ENCODE measurements at places on chromosomes 2 and 18.
A peak's percentile ranks its signal among the peaks of the same experiment; 100 is the strongest.

DNA sequence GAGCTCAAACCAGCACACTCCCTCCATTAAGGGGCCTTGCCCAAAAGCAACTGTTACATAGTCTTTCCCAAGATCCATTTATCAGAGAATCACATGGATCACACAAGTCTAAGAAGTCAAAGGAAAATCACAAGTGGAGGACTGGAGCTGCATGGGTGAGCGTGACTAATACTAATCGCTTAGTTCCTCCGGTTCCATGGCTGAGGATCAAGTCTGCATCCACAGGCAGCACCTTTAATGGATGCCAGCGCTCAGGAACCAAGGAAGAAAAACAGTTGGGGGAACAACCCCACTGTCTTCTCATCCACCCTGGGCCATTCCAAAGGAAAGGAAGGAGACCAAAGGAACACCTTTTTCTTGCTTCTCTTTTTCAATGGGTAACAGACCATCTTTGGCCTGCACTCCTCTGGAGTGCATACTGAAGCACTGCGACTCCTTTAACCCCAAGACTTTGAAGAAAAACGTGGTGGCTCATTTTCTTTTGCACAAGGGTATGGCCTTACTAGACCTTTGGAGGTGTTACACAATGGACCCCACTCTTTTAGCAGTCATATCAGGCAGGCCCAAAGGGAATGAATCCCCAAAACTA lies 9.2 kb upstream of the WDR33 start:
- DNase-seq = no peak

GRCh38 chr2:40513201-40513600 lies 61.3 kb upstream of the SLC8A1 start:
- DNase-seq = no peak

DNA sequence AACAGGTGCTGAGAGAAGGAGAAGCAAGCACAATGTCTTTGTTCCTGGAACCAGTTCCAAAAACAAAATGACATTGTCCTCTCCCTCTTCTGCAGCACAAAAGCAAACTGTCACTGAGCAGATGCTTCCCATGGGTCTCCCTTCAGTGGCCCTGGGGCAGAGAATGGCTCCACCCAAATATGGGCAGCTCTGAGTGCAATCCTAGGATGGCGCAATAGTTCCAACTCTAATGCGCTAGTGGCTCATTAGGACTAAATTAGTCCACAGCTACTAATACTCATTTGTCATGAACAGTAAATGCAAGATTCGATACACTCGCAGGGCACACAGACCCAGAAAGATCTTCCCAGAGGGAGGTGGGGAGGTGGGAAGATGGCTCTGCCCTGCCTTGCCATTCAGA lies 205.2 kb upstream of the CHAC2 start:
- no peak for DNase-seq

DNA sequence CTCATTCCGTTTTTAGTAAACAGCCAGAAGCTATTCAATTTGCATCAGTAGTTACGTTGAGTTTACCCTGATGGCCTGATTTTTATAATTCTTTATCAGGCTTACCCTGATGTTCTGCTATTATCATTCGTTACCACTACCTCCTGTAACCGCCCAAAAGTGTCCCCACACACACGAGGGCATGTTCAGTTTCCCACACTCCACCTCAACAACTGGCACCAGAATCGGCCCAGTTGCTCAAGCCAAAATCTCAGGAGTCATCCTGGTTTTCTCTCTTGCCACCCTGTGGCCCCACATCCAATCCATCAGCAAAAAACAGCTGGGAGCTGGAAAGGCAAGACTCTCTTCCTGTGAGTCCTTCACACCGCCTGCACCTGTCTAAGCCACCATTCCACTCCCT lies 102.9 kb upstream of the RAB6C start:
- no peak for DNase-seq

- DNase-seq = no peak
Measured at GRCh38 chr2:182818925-182819324, 47.5 kb downstream of the FRZB start.

GRCh38 chr2:19722531-19722971 lies 179.2 kb downstream of the TTC32 start:
- no peak for DNase-seq

DNA sequence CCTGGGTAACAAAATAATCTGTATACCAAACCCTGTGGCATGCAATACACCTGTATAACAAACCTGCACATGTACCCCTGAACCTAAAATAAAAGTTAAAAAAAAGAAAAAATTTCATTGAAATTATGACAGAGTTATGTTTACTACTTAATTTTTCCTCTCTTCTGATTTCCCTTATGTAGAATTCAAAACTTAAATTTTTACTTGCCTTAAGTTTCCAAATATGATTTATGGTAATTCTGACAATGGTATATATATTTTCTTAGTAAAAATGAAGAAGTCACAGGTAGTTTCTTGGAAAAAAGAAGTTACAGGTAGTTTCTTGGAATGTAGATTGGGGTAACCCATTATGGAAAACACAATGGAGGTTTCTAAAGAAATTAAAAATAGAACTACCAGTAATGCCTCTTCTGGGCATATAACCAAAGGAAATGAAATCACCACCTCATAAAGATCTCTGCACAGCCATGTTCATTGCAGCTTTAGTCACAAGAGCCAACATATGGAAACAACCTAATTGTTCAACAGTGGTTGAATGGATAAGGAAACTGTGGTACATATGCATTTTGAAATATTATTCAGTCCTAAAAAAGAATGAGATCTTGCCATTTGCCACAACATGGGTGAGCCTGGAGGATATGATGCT lies 164.9 kb downstream of the BABAM2 start:
- DNase-seq = no peak

DNA sequence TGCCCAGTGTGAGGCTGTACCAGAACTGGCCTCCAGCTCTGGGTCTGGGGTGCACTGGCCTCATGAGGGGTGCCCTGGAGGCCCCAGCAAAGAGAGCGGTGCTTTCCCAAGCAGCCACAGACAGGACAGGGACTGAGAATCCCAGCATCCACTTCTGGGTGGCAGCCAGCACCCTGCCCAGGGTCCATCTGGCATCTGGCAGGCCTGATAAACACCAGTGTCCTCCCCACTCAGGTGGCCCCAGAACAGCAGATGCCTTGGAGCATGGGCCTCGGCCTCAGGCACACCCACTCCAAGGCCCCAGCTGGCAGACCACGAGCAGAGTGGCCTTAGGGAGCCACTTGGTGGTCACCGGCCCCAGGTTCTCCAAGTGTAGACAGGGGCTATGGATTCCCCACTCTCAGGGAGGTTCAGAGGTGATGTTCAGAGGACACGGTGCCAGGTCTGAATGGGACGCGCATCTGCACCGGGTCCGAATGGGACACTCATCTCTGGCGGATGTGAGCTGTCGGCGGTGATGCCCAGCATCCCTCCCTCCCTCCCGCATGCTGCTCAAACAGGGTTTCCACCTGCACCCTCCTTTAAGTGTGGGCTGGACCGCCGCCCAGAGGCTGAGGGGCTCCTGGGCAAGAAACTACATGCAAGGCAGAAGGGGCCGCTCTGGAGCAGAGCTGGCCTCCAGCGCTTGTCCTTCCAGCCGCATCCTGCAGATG lies 82.2 kb upstream of the GPC1 start:
- DNase-seq = no peak

- DNase-seq = no peak
Measured at GRCh38 chr2:122955776-122956175, 1069.3 kb upstream of the CNTNAP5 start.

- DNase-seq = no peak
Measured at GRCh38 chr2:6750411-6751158, 115.1 kb downstream of the CMPK2 start.

GRCh38 chr2:130766037-130766436 lies 10.7 kb downstream of the AMER3 start:
- no peak for DNase-seq

GRCh38 chr2:26740890-26741302 lies 23.2 kb upstream of the SLC35F6 start:
- peak; percentile 60 for DNase-seq

GRCh38 chr2:218149098-218149497 lies 17.7 kb downstream of the CXCR1 start:
- DNase-seq = no peak

- no peak for DNase-seq
Measured at GRCh38 chr2:229901819-229902218, 20.0 kb downstream of the TRIP12 start.

GRCh38 chr2:159904959-159905305 lies 106.9 kb upstream of the CD302 start:
- peak; percentile 85 for DNase-seq

DNA sequence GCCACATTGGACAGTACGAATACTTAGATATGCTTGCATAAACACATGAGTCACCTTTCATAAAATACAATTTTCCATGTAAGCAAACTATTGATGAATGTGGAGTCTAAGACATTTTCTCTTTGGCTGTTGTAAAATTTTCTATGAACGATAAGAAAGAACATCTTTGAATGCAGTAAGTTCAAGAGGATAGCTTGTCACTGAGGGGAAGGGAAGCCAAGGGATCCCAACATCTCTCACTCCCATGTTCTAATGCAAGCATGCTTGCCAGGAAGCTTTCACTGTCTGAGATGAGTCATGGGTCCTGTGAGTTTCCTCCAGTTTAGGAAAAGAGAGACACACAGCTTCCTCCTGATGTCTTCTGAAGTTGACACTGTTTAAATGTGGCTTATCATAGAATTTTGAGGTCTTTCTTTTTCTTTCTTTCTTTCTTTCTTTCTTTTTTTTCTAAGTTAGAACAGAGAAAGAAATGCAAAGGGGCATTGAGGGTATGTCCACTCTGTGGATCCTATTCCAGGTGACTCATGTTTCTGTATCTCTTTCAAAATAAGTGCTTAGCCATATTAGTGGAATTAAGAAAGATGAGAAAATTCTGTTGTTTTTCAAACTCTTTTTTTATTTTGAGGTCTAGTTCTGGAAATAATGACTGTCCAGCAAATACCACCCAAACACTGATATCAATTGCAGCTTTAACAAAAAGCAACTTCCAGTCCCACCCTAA lies 146.6 kb downstream of the RDH14 start:
- no peak for DNase-seq

DNA sequence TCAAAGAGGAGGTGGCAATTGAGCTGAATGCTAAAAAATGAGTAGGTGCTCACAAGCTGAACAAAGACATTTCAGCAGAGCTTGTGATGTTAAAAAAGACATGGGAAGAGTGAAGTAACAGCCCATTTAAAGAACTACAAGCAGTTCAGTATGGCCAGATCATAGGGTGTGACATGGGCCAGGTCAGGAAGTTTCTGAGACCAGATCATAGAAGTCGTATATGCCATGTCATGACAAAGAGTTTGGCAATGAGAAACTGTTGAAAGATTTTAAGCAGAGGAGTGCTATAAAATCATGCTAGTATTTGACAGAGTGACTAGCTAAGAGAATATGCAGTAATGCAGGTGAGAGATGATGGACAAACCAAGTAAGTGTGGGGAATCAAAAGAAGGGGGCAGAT lies 7.3 kb upstream of the PELI1 start:
- no peak for DNase-seq

- DNase-seq = no peak
Measured at GRCh38 chr2:126945118-126945517, 46.4 kb downstream of the TEX51 start.

DNA sequence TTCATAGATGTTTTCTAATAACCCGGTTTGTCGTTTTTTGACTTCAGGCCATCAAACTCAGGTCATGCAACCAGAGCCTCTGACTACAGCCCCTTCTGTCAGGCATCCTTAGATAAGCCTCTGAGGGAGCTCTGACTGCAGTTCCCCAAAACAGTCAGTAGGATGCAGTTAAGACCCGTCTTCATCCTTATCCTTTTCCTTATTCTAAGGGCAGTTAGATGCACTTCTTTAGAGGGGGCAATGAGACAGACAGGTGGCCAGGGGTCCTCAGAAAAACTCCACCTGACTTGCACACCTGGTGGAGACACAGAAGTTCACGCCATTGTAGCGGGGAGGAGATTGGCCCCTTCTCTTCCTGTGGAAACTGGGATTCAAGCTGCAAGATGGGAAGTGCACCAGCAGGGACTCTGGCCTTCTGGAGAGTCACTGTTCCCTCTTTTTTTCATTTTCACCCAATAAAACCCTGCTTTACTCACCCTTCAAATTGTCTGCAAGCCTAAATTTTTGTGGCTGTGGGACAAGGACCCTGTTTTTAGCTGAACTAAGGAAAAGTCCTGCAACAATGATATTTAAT lies 104.8 kb upstream of the TFPI start:
- peak; percentile 1 for DNase-seq

Data from KBM-7 (cell line).